ENCODE measurements at places on chromosomes 4 and X. TPM values are rescaled to one million over a fixed set of nuclear protein-coding genes. Genes with fewer than 3 reads are reported as not detected.

DNA sequence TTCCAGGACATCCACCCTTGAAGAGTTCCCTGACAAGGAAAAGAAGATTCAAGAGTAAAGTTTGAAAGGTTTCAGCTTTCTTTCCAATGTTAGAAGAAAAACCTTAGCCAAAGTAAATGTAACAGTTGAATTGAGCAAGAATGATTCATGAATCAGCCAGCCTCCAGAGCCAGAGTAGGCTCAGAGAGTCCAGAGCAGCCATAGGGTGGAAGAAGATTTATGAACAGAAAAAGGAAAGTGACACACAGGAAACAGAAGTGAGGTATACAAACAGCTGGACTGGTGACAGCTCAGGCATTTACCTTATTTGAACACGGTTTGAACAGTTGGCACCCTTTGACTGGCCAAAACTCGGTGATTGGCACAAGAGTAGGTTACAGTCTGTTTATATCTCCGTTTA is 63.2 kb downstream of the QDPR start:
- no peak for DNase-seq
- H3K4me1 ChIP-seq = no peaks in the 10 kb centered on the region
- no peak overlapping the region for H3K4me3 ChIP-seq
- H3K27me3 ChIP-seq = no peaks in the 10 kb centered on the region

DNA sequence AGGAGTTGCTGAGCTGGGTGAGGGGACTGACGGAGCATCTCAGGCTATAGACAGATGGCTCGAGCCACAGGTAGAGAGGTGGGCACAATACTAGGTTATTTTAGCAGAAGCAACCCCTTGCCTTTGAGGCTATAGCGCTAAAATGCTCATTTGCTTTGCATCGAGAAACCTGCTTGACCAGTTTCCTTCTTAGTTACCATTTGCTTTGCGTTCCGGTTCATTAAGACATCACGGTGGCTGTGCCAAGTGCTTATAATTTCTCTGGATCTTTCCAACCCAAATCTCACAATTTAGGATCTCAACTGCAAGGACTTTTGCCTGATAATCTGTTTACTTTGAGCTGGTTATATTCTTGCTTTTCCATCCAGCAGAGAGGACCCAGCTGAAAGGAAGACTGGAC is 40.8 kb downstream of the DLG3 start:
- no peak overlapping the region for H3K27ac ChIP-seq
- H3K36me3 ChIP-seq = peaks cover 10% of the 10 kb centered on the region
- H3K4me3 ChIP-seq = no peak overlapping the region
- H3K27me3 ChIP-seq = no peaks in the 10 kb centered on the region
- no peak for DNase-seq
- H3K4me1 ChIP-seq = peaks cover 12% of the 10 kb centered on the region

GRCh38 chrX:15653961-15654360 is 10.6 kb downstream of the CLTRN start:
- H3K4me1 ChIP-seq = peaks cover 3% of the 10 kb centered on the region
- no peaks in the 10 kb centered on the region for H3K36me3 ChIP-seq
- no peak overlapping the region for H3K4me3 ChIP-seq
- H3K27me3 ChIP-seq = no peaks in the 10 kb centered on the region
- H3K27ac ChIP-seq = no peak overlapping the region

GRCh38 chr4:2930758-2931511 is 32.3 kb downstream of the NOP14 start:
- no peaks in the 10 kb centered on the region for H3K27me3 ChIP-seq
- H3K27ac ChIP-seq = no peak overlapping the region
- H3K4me3 ChIP-seq = no peak overlapping the region
- H3K36me3 ChIP-seq = no peaks in the 10 kb centered on the region

GRIA2 gene
- not detected for total RNA-seq

- H3K27me3 ChIP-seq = no peaks in the 10 kb centered on the region
- no peaks in the 10 kb centered on the region for H3K4me1 ChIP-seq
- no peak overlapping the region for H3K27ac ChIP-seq
- peak; percentile 68 for DNase-seq
Observed at GRCh38 chr4:112075129-112075753, 70.0 kb upstream of the FAM241A start.

DNA sequence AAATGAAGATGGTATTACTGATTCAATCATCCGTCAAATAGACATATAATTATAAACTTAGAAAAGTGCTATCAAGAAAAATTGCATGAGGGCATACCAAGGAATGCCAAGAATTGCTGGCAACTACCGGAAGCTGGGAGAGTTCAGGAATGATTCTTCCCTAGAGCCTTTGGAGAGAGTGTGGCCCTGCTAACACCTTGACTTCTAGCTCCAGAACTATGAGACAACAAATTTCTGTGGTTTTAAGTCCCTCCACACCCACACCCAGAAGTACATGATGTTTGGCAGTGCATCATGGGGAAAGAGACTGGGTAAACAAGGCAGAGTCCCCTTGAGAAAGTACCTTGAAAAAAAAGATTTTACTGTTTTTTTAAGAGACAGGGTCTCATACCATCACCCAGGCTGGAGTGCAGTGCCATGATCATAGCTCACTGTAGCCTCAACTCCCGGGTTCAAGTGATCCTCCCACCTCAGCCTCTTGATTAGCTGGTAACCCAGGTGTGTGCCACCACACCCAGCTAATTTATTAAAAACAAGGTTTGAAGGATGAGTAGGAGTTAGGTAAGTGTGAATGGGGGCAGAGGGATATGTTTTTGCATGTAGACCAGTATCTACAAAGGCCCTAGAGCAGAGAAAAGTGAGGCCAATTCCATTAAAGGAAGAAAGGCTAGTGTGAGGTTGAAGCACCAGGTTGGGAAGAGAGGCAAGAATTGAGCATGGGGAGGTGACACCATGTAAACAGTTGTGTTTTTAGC is 53.1 kb downstream of the GSX2 start:
- no peak overlapping the region for H3K27ac ChIP-seq
- no peak for DNase-seq
- H3K36me3 ChIP-seq = no peaks in the 10 kb centered on the region

PNMA5 gene
- total RNA-seq = not detected

DNA sequence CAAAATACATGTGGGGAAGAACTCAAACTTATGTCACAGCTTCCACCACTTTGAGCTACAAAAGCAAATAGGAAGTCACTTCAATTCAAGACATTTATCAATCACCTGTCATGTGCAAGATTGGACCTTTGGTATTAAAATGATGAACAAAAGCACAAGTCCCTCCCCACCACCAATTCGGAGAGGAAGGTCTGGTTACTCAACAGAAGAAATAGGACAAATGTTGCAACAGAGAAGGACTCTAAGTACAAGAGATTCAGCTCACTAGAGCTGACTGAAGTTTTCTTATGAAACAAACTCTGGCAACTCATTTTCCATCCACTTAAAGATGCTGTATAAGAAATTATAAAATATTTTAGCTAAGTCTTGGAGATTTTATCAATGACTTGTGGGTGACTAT is 16.0 kb upstream of the MMRN1 start:
- H3K4me3 ChIP-seq = no peak overlapping the region
- no peaks in the 10 kb centered on the region for H3K36me3 ChIP-seq
- H3K27ac ChIP-seq = no peak overlapping the region
- H3K27me3 ChIP-seq = no peaks in the 10 kb centered on the region

F8A1 gene
- 5.5 TPM for total RNA-seq

SERTM2 gene
- total RNA-seq = 0.51 TPM
